ENCODE measurements at places on chromosomes 6 and 20.

DNA sequence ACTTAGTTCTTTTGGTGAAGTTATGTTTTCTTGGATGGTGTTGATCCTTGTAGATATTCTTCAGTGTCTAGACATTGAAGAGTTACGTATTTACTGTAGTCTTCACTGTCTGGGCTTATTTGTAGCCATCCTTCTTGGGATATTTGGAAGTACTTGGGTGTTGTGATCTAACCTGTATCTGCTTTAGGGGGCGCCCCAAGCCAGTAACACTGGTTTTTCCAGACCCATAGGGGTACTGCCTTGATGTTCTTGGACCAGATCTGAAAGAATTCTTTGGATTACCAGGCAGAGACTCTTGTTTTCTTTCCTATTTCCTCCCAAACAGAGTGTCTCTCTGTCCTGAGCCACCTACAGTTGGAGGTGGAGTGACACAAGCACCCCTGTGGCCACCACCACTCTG, 309.1 kb upstream of the IMPG1 start:
- DNase-seq, result no peak

DNA sequence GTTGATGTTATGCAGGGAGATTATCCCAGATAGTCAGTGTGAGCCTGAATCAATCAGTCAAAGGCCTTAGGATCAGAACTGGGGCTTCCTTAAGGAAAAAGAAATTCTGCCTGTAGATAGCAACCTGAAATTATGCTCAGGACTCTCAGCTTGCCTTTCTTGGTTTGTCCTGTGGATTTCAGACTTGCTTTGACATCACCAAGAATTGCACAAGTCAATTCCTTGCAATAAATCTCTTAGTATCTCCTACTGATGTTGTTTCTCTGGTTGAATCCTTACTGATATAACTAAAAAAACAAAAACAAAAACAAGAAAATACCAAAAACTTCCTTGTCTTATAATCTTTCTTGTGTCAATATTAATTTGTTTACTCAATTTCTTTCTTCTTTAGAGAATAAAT, 258.9 kb upstream of the TCF21 start:
- no peak for DNase-seq

GRCh38 chr6:136445063-136445462, 105.2 kb downstream of the MAP7 start:
- no peak for DNase-seq

DNA sequence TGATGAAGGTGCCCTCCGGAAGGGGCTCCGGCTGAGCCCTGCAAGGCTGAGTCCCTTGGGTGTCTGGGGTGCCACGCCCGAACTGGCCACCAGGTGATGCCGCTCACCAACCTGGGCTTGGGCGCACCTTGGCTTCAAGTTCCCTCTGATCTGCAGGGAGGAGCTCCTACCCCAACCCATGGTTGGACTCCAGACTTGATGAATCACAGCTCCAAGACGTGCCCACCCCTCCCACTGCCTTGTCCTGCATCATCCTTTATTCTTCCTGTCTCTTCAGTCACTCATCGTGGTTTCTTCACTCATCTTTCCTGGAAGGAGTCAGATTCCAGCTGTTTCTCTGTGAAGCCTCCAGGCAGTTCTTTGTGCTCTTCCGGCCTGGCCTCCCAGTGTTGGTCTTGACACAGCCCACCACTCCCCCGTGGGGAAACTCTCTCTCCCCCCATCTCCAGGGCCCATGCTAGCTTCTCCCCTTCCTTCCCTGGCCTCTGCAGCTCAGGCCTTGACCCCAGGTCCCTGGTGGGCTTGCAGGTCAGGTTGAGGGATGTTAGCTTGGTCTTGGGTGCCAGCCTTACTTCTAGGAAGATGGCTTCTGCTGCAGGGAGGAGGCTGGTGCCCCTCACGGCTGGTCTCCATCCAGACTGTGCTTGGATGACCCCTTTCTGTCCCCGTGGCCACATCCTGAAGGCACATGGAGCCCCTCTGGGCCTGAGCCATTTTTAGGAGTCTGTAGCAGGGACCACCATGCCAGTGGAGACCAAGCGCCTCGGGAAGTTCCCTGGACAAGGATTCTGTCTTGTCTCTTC, 2.6 kb upstream of the ZBP1 start:
- peak; percentile 77 for DNase-seq

DNA sequence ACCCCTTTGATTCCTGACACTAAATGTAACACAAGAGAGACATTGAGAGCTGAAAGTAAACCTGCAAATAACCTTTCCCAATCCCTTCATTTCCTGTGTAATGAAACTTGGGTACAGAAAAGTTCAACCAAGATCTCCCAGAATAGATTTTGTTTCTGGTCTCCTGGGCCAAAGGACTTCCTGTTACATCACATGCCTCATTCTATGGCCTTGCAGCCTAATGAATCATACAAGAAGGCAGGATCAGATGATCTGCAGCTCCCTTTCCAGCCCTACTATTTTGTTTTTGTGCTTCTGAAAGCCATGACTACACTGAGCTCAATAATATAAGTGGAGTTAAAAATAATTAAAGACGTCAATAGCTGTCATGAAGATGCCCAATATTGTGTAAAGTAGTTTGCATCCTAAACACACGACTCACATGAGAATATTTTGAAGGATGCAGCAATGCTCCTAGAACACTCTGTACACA, 73.4 kb upstream of the NOX3 start:
- DNase-seq, result no peak

DNA sequence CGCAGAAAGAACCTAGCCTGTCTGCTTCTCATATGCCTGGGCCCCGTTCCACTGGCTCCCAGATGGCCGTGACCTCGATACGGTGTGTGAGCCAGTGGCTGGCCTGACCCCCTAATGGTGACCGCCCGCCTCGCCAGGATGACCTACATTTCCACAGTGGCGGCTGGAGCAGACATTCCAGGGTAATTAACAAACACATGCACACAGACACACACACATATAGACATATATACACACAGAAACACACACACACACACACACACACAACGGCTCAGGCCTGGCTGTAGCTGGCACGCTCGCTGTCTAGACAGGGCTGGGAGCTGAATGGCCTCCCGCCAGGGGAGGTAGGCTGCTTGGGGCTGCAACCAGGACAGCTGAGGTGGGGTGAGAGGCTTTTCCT, 227.1 kb downstream of the ANKRD60 start:
- DNase-seq, result no peak

- no peak for DNase-seq
Measured at GRCh38 chr6:92446052-92446451, 973.3 kb downstream of the EPHA7 start.

DNA sequence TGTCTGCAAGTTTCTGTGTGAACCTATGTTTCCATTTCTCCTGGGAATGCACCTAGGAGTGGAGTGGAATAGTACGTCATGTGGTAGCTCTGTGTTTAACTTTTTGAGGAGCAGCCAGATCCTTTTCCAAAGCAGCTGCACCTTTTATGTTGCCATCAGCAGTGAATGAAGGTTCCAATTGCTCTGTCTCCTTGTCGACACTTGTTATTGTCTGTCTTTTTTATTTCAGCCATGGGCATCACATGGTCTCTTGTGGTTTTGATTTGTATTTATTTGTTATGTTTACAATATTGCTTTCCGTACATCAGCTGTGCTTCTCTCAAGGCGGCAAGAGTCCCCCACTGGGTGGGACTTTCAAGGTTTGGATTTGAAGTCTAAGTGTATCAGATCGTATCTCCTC, 33.9 kb upstream of the STX16 start:
- no peak for DNase-seq

GRCh38 chr6:13913226-13914001, 11.3 kb upstream of the RNF182 start:
- no peak for DNase-seq

DNA sequence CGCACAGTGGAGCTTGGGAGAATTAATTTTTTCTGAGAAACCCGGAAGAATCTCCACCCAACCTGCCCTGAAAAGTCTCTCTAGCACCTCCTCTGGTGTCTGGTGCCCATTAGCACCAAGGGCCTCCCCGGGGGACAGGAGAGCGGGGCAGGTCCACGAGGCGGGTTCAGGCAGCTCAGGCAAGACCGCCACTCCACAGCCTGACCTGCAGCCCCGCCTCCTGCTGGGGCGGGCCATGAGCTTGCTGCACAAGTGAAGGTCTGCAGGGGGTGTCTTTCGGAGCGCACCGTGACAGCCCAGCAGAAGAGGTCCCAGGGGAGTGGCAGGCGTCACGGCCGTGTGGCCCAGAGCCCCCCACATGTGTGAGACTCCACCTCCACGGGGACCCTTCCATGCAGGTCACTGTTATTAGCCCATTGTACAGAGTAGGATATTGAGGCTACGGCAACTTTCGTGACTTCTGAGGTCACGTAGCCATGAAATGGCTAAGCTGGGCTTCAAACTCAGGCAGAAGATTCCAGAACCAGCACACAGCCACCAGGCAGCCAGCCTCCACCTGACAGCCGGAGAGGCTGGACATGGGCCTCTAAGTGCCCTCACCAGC, 63.9 kb upstream of the SLCO4A1 start:
- DNase-seq, result no peak

- no peak for DNase-seq
Measured at GRCh38 chr6:137746264-137746663, 120.8 kb upstream of the TNFAIP3 start.

- no peak for DNase-seq
Measured at GRCh38 chr20:20666359-20666758, 46.1 kb downstream of the RALGAPA2 start.

DNA sequence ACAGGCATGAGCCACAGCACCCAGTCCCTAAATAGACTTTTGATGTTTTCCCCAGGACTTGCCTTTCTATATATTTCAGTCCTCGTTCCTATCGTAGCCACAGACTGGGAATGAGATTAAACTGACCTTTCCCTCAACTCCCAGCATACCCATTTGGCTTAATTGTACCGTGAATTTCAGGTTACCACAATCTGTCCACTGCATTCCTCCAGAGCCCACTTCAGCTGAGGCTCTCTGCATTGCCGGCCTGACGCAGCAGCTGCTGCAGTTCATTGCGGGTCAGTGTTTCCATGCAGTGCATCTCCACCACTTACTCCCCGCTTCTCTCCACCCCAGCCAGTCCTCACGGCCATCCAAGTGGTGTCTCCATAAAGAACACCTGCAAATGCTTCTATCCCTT, 103.1 kb upstream of the RIN2 start:
- DNase-seq, result no peak

DNA sequence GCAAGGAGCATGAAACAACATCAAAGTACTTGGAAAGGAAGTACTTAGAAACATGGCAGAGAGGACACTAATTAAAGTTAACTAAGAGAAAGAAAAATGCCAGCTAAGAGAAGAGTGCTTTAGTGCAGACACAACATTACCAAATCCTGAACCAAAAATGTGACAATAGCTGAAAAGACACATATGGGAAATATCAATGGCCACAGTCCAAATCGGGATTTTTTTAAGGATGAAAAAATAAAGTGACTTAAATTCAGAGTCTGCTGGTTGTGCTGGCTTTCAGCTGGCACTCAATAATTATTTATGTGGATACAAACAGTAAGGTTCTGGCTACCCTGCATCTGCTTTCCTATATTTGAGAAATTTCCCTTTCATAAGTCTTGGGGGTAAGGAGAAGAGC, 12.6 kb upstream of the DST start:
- no peak for DNase-seq

- no peak for DNase-seq
Measured at GRCh38 chr6:13354331-13355042, 26.1 kb upstream of the TBC1D7 start.

DNA sequence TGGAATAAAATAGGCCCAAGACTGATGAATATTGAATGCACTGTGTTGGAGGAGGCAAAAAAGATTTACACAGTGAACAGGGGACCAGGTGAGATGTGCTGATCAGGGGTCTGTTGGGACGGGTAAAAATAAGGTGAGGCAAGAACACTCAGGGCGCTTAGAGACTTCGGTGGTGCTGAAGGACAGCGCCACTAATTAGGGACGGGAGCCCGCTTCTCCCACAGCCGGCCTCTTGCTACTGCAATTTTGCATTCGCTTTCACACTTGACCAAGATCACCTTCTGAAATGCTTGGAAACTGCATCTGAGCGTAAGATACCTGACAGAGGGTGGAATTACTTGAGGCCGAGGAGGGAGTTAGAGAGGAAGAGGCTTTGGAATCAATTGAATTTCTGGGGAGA, 7.3 kb downstream of the TFAP2D start:
- DNase-seq, result no peak

DNA sequence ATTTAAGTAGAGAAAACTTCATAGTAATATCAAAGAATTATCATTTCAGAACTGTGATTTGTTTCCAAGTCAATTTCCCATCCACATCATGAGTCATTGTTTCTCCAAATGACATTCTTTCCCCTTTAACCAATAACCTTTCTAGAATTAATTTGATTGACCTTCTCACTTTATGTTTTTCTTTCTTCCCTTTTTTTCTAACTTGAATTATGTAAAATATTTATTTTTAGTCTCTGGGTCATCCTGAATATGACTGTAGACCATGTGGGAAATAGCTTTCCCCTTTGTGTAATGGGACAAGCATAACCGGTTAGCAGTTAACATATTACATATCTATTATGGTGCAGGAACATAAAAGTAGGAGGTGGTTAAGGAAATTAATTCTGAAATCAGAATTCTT, 291.1 kb downstream of the GJA1 start:
- DNase-seq, result no peak

DNA sequence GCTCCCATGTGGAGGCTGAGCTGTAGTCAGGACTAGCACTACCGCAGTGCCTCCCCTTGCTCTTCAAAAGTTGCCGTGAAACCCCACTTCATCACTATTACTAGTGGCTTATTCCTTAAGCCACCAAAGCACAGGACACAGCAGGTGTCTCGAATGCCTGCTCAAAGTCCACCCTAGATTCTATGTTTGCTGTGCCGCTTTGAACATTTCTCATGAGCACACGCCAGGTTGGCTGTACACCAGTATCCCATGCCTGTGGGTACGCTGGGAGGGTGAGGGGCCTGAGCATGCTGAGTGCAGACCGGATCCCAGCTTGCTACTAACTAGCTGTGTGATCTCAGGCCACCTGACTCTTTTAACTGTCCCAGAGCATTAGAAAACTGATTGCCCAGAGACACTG, 335.8 kb upstream of the QKI start:
- DNase-seq, result no peak

- DNase-seq, result no peak
Measured at GRCh38 chr20:32796383-32796948, 23.3 kb upstream of the MAPRE1 start.

DNA sequence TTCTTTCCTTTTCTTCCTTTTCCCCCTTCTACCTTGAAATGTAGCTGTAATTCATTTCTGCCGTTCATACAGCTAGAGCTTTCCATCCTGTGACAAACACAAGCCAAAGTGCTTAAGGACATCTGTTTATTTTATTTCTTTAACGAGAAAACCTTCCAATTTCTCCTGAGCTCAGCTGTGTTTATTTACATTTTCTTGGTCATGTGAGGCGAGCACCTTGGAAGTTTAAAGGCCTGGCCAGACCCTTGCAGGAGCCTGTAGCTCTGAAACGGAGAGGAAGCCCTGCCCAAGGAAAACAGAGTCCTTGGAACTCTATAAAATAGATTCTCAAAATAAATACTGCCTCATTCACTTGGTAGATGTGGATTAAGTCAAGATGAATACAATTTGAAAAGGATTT, 223.1 kb downstream of the EYA2 start:
- DNase-seq, result no peak

All from activated CD4-positive, alpha-beta T cell treated with anti-CD3 and anti-CD28 coated beads, Interleukin-2, amount 50 U/mL, for 1 hour (primary cell).